Spinal cord (tissue), 10 donors: ENCODE measurements at places on chromosomes 1 and 21. TPM values are rescaled to one million over a fixed set of nuclear protein-coding genes. Genes with fewer than 3 reads are reported as not detected.
A peak's percentile ranks its signal among the peaks of the same experiment; 100 is the strongest.

- no peaks in the 10 kb centered on the region for H3K36me3 ChIP-seq
- no peak overlapping the region for H3K4me3 ChIP-seq
- no peaks in the 10 kb centered on the region for H3K27me3 ChIP-seq
- DNase-seq = no peak
- H3K4me1 ChIP-seq = peaks cover 2% of the 10 kb centered on the region
Observed at GRCh38 chr1:175757381-175758015, 14.1 kb upstream of the TNR start.

- H3K36me3 ChIP-seq = peaks cover 3% of the 10 kb centered on the region
- H3K4me3 ChIP-seq = no peak overlapping the region
- DNase-seq = no peak
- no peak overlapping the region for H3K27ac ChIP-seq
- no peaks in the 10 kb centered on the region for H3K27me3 ChIP-seq
Observed at GRCh38 chr1:215590779-215591491, 23.8 kb downstream of the KCTD3 start.

DNA sequence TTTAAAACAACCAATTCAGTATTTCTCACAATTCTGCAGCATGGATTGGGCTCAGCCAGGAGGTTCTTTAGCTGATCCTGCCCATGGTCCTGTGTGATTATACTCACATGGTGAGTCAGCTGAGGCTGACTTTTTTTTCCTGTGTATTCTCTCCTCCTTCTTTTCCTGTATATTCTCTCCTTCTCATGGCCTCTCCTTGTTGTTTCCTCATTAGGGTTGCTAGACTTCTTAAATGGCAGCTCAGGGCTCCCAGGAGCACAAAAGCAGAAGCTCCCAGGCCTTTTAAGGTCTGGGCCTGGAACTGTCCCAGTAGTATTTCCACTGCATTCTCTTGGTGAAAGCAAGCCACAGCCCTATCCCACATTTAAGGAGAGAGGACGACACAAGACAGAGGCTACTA, 26.8 kb downstream of the VANGL1 start:
- H3K27ac ChIP-seq = no peak overlapping the region
- H3K36me3 ChIP-seq = peaks cover 17% of the 10 kb centered on the region
- no peak overlapping the region for H3K4me3 ChIP-seq
- no peak for DNase-seq

DNA sequence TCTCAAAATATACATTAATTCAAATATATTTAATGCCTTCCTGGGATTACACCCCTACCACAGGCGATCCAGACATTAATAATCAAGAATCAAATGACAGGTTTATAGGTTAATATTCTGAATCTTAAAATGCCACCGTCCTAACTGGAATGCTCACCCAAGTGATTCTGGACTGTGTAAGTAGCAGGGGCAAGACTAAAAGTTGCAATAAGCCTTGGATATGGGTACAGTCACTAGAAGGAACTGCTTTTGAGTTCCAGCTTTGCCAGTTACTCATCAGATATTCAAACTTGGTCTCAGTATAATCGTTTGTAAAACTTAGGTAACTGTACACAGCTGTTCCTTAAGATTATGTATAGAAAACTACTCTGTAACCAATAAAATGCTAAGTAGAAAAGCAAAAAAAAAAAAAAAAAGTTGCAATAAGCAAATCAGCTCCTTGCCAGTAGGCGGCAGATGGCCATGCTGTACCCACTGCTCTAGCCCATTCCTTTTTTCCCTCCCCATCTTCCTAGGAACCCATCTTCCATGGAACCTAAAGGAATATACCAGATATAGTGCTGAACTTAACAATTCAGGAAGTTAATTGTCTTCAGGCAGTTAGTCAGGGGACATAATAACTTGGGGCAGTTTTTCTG, 10.5 kb downstream of the RO60 start:
- H3K4me3 ChIP-seq = no peak overlapping the region
- no peaks in the 10 kb centered on the region for H3K4me1 ChIP-seq
- peaks cover 3% of the 10 kb centered on the region for H3K36me3 ChIP-seq
- H3K27me3 ChIP-seq = no peaks in the 10 kb centered on the region
- no peak for DNase-seq

DNA sequence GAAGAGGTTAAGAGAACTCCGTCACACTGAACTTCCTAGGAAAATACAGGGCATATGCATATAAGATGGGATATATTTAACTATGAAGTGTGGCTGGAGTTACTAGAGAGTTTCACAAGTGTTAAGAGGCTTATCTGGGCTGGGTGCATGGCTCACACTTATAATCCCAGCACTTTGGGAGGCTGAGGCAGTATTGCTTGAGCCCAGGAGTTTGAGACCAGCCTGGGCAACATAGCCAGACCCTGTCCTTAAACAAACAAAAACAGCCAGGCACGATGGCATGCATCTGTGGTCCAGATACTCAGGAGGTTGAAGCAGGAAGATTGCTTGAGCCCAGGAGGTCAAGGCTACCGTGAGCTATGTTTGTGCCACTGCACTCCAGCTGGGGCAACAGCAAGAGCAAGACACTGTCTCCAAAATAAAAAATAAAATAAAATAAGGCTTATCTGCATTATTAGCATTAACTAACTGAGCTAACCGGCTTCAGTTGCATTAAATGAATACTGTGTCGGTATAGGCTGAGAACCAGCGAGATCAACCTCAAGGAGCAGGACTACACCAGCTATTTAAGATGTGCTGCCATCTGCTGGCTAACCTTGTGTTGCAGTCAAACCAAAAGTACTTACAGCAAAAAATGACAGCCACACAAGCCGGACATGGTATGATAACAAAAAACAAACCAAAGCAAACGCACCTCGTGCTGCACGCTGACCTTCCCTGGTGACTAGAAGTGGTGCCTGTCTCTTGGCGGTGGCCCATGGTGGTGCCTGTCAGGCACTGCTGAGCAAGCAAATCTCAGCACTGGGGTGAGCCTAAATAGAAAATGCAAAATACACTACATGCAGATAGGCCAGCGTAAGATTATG, 19.7 kb upstream of the RBBP5 start:
- H3K4me3 ChIP-seq = no peak overlapping the region
- no peaks in the 10 kb centered on the region for H3K27me3 ChIP-seq
- peaks cover 4% of the 10 kb centered on the region for H3K36me3 ChIP-seq
- peaks cover 7% of the 10 kb centered on the region for H3K4me1 ChIP-seq
- H3K27ac ChIP-seq = no peak overlapping the region
- peak; percentile 95 for DNase-seq

The CATSPERE gene
- total RNA-seq = 3.1 TPM

The NTPCR gene
- 31.2 TPM for total RNA-seq
